ENCODE measurements at places on chromosomes 5 and 9. TPM values are rescaled to one million over a fixed set of nuclear protein-coding genes. Genes with fewer than 3 reads are reported as not detected.

DNA sequence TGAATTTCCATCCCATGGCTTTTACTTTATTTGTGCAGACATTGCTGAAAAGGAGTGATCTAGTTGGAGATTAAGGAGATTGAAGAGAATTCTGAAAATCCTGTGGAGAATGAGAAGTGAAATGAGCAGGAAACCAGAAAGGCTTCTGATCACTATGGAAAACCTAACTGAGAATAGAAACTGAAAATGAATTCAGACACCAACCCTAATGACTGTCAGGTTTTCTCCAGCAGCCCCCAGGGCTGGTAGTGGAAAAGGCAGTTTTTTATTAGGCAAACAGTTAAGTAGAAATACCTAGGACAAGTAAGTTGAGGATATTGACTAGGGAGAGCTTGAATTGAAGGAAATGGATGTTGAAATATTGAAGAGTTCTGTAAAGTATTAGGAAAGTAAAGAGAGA lies 14.7 kb upstream of the ARRDC3 start:
- no peak for DNase-seq

DNA sequence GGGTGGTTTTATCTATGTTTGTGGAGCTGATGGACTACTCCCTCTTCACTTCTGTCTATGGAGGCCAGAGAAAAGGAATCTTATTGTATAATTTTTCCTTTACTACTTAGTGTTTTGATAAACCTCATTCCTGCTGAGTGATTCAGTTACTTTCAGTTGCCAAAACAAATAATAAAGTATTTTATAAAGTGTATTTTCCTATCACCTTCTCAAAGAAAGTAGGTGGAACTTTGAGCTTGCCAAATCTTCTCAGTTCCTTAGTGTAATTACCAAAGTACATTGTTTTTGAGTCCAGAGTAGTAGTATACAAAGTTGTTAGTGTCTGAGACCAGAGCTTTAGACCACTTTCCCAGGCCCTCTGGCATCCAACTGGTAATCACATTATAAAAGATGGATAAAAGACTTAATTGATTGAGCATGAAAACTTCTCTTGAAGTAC lies 13.5 kb downstream of the RABGAP1 start:
- DNase-seq, result no peak

- no peak for DNase-seq
Observed at GRCh38 chr5:66307647-66308241, 163.6 kb downstream of the SREK1 start.

DNA sequence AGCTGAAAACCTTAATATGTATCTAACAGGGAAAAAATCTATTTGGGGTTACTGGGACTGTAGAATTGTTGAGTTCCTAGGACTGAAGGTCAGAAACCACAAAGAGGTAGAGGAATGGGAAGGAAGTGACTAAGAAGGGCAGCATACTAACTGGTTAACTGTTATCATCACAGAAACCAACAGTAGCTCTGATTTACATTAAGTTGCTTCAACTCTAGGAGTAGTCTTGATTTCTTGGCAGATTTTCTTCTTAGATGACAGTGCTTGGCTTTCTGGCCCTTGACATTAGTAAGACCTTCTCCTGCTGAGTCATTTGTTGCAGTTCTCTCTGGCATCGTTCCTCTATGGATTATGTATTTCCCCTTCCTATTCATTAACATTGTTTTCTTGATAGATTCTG lies 116.1 kb upstream of the RASA1 start:
- DNase-seq, result no peak

DNA sequence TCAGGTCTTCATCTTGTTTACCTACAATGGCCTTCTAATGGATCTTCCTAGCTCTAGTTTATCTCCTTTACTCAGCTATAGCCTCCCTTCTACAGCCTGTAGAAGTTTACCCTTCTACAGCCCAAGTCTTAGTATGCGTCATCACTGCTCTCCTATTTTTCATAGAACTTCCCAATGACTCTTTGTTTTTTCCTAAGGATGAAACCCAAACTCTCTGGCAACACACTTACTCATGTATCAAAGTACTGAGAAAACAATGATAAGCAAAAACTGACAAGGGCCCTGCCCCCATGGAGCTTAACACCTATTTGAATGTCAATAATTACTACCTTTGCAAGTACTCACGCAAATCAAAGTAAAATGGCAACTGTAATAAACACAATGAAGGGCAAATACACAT lies 33.7 kb downstream of the LEAP2 start:
- DNase-seq, result no peak

DNA sequence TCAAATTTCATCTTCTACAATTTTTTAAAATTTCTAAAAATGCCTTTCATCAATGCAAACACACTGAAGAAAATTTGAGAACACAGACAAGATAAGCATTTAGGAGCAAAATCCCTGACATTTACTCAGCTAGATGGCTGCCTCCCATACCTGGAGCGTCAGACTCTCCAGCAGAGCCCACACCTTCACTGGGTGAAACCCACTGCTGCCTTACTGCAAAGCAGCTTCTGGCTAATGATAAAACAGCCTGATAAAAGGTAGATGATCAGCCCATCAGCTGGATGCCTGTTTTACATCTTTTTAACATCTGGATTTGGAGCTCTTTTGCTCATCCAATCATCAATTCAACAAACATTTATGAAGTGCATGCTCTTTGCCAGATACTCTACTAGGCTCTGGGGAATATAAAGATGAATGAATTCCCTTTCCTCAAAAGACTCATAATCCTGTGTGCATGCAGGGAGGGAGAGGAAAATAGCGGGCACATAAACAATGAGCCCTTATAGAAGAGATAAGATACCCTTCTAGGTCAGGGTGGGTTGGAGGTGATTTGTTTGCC lies 271.2 kb downstream of the SAXO1 start:
- DNase-seq, result no peak

The CRAT gene
- total RNA-seq, result 12.7 TPM

The GRM6 gene
- total RNA-seq, result not detected

The RBM27 gene
- 24.7 TPM for total RNA-seq

The NUTM2G gene
- total RNA-seq, result not detected

The TSSK1B gene
- not detected for total RNA-seq
